ENCODE measurements at places on chromosomes 2 and 18.

DNA sequence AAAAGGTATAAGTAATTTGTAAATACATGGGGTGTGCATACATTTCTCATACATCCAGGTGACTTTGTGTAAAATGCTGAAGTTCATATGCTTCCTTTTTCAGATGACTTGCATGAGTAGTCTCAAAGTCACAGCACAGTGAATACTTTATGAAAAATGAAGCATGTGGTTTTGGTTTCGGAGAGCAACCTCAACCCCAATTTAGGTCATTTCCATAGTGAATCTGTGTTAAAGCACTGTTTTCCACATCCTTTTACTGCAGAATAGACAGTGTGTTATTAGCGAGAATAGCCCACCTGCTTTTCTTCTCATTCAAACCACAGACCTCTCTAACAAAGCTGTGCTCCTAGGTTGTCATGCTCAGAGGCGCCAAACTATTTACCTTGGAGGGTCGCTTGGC, 204.4 kb upstream of the RASGRP3 start:
- no peak for DNase-seq

DNA sequence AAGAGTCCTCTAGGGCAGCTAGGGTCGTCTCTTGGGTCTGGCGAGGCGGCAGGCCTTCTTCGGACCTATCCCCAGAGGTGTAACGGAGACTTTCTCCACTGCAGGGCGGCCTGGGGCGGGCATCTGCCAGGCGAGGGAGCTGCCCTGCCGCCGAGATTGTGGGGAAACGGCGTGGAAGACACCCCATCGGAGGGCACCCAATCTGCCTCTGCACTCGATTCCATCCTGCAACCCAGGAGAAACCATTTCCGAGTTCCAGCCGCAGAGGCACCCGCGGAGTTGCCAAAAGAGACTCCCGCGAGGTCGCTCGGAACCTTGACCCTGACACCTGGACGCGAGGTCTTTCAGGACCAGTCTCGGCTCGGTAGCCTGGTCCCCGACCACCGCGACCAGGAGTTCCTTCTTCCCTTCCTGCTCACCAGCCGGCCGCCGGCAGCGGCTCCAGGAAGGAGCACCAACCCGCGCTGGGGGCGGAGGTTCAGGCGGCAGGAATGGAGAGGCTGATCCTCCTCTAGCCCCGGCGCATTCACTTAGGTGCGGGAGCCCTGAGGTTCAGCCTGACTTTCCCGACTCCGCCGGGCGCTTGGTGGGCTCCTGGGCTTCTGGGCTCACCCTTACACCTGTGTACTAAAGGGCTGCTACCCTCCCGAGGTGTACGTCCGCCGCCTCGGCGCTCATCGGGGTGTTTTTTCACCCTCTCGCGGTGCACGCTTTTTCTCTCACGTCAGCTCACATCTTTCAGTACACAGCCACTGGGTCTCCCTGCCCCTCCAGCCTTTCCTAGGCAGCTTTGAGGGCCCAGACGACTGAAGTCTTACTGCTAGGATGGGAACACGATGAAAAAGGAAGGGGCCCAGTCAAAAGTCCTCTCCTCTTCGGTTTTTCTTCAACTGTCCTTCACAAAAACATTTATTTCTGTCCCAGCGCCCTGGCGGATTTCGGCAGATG, 8.1 kb downstream of the SIX2 start:
- DNase-seq: no peak

GRCh38 chr2:8243748-8244400, 438.0 kb upstream of the ID2 start:
- no peak for DNase-seq

DNA sequence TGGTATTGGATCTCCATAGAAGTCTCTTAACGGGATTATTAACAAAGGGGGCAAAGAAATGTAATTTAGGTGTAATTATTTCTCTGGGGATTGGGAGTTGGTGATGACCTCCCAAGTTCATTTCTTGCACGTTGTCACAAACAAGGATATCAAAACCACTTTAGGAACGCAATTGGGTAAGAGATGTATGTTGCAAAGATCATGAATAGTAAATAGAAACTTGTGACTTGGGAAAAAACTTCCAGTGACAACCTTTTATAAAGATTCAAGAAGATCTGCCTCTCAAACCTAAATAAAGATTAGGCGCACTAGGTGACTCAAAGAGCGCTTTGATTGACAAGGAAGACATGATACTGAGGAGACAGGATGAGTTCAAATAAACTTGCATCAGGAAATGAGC, 127.8 kb upstream of the TRIB2 start:
- no peak for DNase-seq

DNA sequence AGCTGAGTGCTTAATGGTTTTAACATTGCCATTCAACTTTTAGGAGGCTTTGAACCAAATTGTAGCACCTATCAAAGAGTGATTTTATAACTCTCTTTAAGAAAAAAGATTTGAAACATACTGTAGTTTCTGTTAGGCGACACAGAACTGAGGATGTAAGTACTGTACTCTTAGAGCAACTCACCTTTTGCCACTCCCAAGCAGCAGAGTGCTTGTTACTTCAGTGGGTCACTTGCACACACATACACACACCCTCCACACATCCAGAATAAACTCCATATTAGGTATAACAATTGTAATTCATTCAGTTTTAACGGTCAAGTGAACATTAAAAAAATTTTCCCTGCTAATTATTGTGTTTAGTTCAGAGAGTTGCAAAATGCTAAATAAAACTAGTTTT, 118.3 kb downstream of the CAMKMT start:
- DNase-seq: no peak

- no peak for DNase-seq
These were observed 45.8 kb upstream of the FLACC1 start for GRCh38 chr2:201402651-201403562.

GRCh38 chr2:206670531-206671319, 28.4 kb downstream of the FAM237A start:
- DNase-seq: no peak

DNA sequence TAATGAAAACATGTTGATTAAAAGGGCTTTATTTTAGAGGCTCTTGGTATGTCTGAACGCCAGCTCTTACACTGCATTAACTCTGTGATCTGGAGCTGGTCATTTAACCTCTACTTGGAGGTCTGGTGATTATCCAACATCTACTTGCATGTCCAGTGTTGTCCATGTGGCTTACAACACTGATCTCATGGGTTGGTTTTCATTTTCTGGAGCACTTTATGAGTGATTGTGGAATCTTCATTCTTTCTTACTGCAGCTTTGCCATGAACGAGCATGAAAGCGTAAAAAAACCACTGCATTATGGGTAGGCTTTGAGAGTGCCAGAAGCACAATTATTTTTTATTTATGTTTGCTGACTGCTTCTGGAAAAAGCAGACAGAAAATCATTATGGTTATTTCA, 4.8 kb downstream of the CCDC195 start:
- DNase-seq: no peak

GRCh38 chr2:12733846-12734245, 17.1 kb downstream of the TRIB2 start:
- DNase-seq: no peak

DNA sequence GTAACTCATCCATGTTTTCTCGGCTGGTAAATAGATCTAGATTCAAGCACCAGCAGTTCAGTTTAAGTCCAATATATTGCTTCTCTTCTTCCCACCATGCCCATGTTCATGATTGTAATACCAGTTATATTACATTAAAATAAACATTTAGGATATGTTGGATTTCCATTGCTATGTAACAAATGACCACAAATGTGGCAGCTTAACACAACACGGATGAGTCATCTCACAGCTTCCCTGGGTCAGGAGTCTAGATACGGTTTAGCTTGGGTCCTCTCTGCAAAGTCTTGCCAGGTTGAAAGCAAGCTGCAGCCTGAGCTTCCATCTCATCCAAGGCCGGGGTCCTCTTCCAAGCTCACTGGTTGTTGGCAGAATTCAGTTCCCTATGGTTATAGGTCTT, 39.4 kb upstream of the SMAD2 start:
- DNase-seq: peak; percentile 14

GRCh38 chr2:152415796-152416195, 80.8 kb downstream of the FMNL2 start:
- no peak for DNase-seq

DNA sequence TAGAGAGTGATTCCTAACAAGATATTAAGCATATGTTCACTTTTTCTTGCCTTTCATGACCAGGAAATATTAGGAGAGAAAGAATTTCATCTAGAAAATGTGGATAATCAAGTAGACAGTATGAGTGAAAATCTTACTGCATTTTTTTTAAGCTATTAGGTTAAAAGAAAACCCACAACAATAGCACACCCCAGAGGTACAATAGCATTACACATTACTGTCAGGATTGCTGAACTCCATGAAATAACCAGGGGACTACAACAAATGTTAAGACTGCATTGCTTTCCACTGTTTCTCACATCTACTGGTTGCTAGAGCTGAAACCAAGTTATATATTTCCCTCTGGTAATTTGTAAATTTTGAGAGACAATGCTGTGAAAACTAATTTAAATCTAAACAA, 33.7 kb downstream of the KLF7 start:
- no peak for DNase-seq

DNA sequence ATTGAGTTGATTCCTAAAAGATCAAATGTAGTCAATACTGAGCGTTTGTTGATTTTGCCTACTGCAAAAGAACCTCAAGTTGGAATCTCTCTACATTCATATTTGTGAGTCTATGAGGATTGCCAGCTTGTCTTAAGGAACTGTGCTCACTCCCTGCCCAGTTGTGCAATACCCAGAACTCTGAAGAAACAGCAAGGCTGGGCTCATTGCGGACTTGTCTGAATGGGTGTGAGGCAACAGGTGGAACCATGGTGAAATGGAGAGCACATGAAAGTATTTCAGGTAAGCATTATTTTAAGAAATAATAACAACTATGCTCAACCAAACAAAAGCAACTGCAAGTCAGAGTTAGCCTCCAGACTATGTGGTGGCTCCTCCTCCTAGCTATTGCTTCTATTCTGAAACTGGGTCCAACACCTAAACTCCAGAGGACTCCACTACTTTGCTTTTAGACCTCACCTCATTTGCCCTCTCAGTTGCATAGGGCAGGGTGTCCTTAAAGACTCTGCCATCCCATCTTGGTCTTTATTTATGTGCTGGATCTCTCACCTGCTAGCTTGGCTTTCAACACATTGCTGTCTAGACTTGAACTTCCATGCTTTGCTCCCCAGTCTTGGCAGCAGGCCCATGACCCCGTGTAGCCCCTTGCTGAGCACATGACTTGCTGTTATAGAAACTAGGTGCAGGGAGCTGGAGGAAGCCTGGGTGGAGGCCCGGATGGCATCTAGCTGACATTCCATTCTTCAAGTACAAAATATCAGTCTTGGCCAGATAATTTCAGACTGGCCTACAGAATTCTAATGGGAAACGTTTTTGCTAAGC, 94.8 kb upstream of the ARL5A start:
- peak; percentile 13 for DNase-seq

GRCh38 chr2:127034883-127035611, 71.9 kb downstream of the BIN1 start:
- no peak for DNase-seq

DNA sequence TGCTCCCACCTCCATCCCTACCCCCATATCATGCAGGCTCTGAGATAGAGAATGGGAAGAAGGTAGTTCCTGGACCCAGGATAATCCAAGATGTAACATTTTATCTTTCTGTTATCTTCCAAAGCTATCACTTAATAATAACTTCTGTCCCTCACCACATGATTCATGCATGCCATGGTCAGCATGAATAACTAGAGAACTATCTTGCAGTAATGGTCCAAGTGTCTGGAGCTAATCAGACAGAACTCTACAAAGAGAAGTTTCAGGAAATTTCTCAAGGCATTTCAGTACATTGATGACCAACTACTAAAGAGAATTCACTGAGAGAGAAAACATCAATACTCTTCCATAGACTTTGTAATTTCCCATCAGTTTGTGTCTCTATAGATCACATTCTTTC, 1469.7 kb upstream of the PIK3C3 start:
- no peak for DNase-seq

- no peak for DNase-seq
These were observed 25.4 kb upstream of the REG3G start for GRCh38 chr2:79000008-79000576.

- no peak for DNase-seq
These were observed 14.3 kb upstream of the ODC1 start for GRCh38 chr2:10462178-10463083.

DNA sequence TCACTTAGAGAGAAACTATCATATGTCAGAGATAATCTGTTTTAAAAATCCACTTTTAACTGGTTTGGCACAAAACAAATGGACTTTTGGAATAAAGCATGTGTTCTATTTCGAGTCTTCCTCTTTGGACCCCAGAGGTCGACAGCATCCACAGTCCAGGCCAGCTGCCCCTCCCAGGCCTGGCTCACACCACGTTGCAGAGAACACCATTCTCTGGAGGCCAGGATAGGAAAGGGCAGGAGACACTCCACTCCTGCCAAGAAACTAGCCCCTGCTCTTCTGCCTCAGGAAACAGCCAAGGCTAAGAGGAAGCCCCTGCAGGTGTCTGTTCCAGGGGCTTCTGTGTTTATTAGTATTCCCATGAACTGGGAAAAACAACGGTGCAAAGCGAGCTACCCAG, 456.6 kb upstream of the ID2 start:
- DNase-seq: no peak

GRCh38 chr2:159600752-159601151, 15.6 kb downstream of the BAZ2B start:
- peak; percentile 23 for DNase-seq

DNA sequence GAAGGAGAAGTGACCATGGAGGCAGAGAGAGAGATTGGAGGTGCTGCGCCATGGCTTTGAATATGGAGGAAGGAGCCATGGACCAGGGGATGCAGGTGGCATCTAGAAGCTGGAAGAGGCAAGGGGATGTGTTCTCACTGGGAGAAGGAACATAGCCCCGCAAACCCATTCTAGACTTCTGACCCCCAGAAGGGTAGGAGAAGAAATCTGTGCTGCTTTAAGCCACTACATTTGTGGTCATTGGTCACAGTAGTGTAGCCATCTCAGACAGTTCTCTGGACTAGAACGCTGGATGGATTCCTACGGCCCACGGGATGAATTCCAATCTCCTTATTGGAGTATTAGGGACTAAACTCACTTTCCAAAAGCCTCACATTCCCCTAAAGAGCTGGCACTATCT, 67.8 kb downstream of the PTGR3 start:
- no peak for DNase-seq

DNA sequence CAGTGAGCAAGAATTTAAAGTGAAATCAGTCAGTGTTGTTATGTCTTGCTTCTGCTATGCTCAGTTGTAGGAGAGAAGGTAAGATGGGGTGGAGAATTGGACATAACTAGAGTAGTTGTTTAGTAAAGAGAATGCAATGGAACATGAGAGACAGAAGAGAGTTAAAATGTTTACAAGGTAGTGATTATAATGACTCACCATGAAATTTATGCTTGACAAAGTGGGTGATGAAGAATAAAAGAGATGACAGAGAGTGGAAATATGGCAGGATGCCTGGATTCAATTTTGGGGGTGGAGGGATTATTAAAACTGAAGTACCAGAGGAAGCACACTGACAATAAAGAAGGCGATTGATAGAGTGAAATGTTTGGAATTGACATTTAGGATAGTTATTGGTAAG, 10.6 kb downstream of the SCG2 start:
- no peak for DNase-seq

Measured in HTR-8/SVneo (cell line).